ENCODE measurements at places on chromosomes 11 and 22. TPM values are rescaled to one million over a fixed set of nuclear protein-coding genes. Genes with fewer than 3 reads are reported as not detected.

- DNase-seq, result no peak
These were observed 17.1 kb downstream of the MIAT start for GRCh38 chr22:26674211-26675190.

- peak; percentile 93 for DNase-seq
These were observed 8.9 kb downstream of the RELT start for GRCh38 chr11:73384872-73385689.

DNA sequence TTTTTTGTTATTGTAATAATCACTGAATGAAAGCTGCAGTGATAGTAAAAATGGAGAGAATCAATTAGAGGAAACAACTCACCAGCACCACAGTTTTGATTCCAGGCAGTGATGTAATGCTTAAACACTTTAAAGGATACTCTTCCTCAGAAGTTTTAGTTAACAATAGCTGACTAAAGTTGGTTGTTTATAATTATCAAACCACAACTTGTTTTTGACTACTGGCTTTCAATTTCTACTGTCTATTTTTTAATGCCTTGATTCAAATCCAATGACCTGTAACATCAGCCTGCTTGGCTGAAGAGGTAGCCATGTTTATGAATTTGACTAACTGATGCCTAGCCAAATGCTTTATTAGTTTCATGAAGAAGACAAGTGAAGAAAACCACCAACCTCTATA, 18.2 kb upstream of the CASP12 start:
- no peak for DNase-seq

The CBX7 gene
- total RNA-seq, result 55.8 TPM

DNA sequence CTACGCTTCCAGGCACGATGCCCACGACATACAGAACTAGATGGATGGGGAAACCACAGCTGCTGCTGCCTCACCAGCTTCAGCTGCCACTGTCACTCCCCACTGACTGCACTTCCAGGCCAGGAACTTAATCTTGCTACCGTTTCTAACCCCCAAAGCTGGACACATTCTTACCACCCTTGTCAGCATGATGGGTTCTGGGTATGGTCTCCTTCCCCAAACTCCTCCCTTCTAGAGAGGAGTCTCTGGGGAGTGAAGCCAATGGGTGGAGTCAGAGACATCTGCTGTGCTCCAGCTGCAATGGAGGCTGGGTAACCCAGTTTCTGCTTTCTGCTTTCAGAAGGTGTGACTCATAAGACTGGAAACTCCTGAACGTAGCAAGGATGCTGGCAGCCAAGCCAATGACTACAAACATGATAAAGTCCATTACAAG, 87.0 kb upstream of the THY1 start:
- DNase-seq, result peak; percentile 89

DNA sequence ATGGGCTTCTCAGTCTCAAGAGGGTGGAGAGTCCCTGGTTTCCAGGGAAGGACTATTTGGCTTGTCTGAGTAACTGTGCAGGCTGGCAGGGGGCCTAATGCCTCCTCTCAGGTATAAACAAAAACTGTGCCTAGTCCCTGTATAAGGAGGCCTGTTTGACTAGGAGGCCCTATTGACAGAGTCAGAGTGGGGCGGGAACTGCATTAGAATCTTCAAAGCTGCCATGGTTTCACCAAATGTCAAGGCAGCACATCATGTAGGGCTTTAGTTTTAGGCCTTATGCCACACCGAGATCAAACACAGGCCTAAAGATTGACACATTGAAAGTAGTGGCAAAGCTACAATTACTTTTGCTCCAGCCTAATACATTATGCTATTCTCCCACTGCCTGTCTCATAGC, 611.5 kb upstream of the B3GAT1 start:
- DNase-seq, result no peak

The FBXO3 gene
- 32.9 TPM for total RNA-seq

The MUC2 gene
- 0.05 TPM for total RNA-seq

- no peak for DNase-seq
These were observed 30.4 kb downstream of the PAAF1 start for GRCh38 chr11:73907191-73907590.

DNA sequence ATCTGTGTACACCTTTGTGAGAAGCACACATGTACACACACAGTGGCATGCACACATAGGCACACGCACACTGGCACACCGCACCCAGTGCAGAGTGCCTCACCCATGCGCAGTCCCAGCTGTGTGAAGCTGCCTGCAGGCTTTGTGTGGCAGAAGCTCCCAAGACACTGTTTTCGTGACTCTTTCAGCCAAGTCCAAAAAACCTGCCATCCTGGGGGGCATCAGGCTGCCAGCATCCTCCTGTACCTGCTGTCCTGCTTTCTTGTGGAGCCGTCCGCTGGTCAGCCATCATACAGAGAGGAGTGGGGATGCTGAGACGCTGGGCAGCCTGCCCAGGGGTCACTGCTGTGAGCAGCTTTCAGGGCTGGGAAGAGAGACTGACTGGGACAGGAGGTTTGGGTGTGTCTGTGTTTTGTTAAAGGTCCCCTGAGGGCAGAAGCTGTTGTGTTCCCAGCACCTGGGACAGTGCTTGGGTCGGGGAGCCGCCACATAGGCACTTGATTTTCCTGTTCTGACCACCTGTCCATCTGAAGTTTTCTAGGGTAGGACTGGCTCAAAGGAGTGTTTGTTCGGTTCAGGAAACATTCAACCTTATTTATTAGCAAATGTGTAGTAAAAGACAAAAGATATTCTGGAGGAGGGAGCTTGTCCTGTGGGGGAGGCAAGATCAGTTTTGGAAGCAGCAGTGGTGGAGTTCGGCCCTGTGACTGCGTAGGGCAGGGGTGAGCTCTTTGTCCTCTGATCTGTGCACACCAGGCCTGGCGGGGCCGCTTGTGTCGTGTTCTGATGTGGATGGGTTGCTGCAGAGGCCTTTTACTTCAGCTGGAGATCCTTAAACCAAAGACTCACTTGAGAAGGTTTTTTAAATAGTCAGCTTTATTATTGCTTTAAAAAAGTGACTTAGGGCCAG, 29.7 kb downstream of the AP2A2 start:
- no peak for DNase-seq

The ARL14EP gene
- 22.7 TPM for total RNA-seq

The OR5AN1 gene
- not detected for total RNA-seq

- no peak for DNase-seq
These were observed 65.2 kb upstream of the CTSC start for GRCh38 chr11:88402784-88403183.

GRCh38 chr22:36757668-36758211, 18.2 kb downstream of the IFT27 start:
- DNase-seq, result peak; percentile 92

GRCh38 chr11:133927690-133928627, 28.8 kb downstream of the IGSF9B start:
- peak; percentile 90 for DNase-seq

DNA sequence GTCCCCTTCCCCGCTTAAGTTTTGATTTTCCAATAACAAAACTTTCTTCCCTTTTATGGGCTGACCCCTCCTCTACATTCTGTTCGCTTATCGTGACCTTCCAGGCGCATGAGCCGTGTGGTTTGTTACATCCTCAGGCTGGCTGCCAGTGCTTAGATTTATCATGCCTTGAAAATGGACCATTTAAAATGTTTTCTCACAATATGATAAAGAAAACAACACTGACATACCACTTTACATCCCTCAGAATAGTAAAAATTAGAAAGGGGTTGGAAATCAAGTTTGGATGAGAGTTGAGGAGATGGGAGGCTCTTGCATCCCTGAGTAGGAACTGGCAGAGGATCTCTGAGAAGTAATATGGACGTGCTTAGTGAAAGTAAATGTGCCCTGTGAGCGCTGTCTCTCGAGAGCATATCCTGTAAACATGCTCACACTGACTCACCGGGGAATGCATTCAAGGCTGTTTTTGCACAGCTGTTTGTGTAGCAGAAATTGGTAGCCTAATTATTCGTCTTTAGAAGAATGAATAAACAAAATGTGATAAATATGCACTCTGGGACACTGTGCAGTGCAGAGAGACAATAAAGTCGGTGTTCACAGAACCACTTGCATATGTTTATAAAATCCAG, 17.1 kb upstream of the TOLLIP start:
- no peak for DNase-seq

- DNase-seq, result no peak
These were observed 26.6 kb upstream of the MYRF start for GRCh38 chr11:61725781-61726231.

GRCh38 chr11:60753309-60753708, 3.4 kb upstream of the MS4A15 start:
- DNase-seq, result no peak

The TSGA10IP gene
- not detected for total RNA-seq

GRCh38 chr11:108796551-108796950, 131.7 kb downstream of the DDX10 start:
- no peak for DNase-seq

DNA sequence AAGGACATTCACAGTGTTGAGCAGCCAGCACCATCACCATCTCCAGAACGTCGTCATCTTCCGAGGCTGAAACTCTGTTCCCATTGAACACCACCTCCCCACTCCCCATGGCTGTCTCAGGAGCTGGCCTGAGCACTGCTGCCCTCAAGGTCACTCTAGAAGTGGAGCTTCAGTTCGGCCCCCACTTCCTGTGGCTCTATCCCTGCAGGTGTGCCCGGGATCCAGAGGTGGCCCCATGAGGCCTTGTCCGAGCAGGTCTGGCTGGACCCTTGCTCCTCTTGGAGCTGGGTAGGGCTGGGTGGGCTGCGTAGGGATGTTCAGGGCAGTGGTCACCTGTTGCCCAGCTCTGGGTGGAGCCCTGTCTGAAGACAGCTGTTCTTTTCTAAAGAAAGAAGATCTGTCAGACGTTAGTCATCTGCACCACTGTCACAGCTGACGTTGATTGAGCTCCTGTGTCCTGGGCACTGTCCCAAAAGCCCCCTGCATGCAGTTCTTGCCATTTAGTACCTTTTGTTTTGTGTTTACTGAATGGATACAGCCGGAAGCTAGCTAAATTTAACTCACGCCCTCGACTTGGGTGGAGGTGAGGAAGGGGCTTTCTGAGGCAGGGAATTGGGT, 75.5 kb upstream of the CLDN5 start:
- no peak for DNase-seq

The KRTAP5-11 gene
- total RNA-seq, result not detected

- peak; percentile 95 for DNase-seq
These were observed 30.7 kb downstream of the TOM1 start for GRCh38 chr22:35330258-35330861.

DNA sequence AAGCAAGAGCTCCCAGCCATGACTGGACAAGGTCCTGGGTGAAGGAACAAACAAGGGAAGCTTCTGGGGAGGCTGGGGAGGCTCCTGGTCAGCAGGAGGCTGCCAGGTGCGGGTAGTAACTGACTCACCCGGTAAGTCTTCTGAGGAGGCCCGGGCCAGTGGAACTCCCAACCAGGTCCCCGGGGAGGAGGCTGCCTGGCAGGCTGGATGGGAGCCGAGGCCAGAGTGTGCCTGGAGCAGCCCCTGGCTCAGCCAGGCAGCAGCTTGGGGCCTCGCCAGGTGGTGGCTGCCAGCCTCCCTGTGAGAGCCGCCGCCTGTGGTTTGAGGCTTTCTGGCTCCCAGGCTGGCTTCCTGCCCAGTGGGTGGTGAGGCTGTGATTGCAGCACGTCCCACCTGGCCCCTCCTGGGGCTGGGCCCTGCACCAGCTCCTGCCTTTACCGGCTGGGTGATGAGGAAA, 46.2 kb downstream of the IGF2 start:
- peak; percentile 74 for DNase-seq

The MAP6 gene
- total RNA-seq, result 11.6 TPM

DNA sequence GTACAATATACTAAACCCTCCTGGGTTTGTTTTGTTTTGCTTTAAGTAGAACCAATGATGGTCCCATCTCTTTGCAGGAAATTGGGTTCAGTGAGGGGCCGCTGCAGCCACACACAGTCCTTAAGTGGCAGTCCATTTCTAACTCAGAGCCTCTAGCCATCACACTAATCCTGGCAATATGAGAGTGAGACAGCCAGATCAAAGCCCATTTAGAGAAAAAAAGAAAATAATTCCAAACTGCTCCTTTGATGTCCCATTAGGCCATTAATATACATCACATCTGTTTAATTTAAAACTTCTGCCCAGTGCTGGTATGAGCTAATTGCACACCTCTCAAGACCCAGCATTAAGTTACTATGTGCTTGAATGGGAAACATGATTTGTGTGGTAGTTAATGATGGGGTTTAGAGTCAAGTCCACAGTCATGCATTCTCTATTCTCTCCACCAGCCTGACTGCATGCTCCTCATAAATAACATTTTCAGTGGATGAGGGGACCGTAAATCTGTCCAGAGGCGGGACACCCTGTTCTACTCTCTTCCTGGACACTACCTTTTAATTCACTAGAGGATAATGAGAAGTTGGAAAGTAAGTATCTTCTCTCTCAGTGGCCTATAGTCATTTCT, 53.8 kb upstream of the BIRC3 start:
- no peak for DNase-seq

GRCh38 chr11:2208691-2209369, 37.2 kb upstream of the TH start:
- DNase-seq, result peak; percentile 75

The CHRDL2 gene
- total RNA-seq, result 31.9 TPM

DNA sequence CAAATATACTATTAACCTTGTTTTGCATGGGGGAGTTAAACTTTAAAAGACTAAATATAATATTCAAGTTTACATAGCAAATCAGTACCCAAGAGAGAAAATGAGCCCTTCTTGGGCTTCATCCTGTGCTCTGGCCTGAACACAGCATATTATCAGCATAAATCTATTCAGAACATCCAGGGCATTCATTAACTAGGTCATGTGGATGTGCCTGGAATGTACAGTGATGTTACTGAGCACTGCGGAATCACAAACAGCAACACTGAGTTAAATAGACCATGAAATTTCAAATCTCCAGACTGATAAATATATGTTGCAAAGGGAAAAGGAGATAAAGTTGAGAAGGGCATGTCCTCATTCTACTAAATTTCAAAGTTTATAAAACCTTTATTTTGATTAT, 426.4 kb downstream of the AASDHPPT start:
- no peak for DNase-seq

DNA sequence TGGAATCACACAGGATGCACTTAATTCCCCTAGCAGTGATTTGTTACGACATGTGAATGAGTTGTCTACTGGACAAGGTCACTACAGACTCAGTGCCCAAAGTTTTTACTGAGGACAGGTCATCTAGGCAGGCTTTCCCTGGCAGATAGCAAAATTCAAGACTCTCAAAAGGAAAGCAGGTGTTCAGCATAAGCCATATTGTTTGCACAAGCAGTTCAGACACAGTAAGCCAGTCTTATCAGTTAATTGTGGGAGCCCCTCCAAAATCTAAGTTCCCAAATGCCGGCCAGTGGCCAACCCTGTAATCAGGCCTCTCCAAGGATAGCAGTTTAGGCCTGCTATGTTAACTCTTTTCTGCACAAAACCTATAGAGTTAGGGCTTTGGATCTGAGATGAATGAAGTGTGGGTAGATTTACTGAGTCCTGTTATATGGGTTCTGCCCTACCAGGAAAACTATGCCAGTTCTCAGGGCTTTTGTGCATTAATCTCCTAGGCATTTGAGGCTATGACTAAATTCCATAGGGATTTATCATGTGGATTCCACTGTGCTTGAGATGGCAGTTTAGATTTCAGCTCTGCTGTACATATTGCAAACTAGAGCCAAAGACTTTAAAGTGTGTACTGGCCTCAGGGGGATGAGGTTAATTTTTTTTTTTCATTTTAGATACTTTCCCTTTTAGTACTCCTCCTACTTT, 4.8 kb upstream of the ARHGEF12 start:
- DNase-seq, result no peak
